ENCODE measurements at places on chromosomes 2 and 18.

GRCh38 chr2:189096769-189097447 lies 82.7 kb downstream of the COL5A2 start:
- H3K4me3 ChIP-seq: no peak overlapping the region
- H3K4me1 ChIP-seq: no peaks in the 10 kb centered on the region
- H3K36me3 ChIP-seq: no peaks in the 10 kb centered on the region
- H3K27ac ChIP-seq: no peak overlapping the region
- H3K27me3 ChIP-seq: no peaks in the 10 kb centered on the region

GRCh38 chr2:27127883-27128667 lies 4.5 kb downstream of the ABHD1 start:
- H3K36me3 ChIP-seq: peaks cover 16% of the 10 kb centered on the region
- no peak overlapping the region for H3K4me3 ChIP-seq
- no peak overlapping the region for H3K27ac ChIP-seq
- peaks cover 12% of the 10 kb centered on the region for H3K4me1 ChIP-seq
- H3K27me3 ChIP-seq: no peaks in the 10 kb centered on the region

DNA sequence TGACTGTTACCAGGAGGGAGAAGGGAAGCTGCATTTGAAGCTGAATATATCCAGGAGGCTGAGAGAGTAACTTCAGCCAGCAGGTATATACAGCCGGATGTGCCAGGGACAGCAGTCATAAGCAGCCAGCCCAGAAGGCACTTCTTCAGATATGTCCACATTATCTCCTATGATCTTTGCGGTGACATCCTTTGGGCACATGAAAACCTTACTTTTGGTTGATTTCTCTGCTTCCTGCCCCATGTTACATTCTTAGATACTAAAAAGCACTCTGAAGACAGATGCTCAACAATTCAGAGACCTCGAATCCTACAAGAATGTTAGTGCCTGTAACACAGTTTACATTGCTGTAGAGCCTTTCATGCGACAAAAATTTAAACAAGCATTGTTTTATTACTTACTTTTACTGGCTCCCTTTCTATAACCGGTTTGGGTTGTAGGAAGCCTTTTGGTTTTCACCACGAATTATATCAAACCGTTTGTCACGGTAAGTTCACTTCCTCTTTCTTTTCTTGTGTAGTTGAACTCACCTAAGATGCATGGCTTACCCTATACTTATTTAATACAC lies 50.3 kb upstream of the TLK1 start:
- DNase-seq: peak; percentile 16
- H3K27me3 ChIP-seq: no peaks in the 10 kb centered on the region
- peaks cover 17% of the 10 kb centered on the region for H3K4me1 ChIP-seq
- H3K36me3 ChIP-seq: no peaks in the 10 kb centered on the region
- peak overlapping the region; percentile 32 for H3K4me3 ChIP-seq

- no peak overlapping the region for H3K27ac ChIP-seq
- peaks cover 16% of the 10 kb centered on the region for H3K4me1 ChIP-seq
- H3K4me3 ChIP-seq: no peak overlapping the region
- DNase-seq: no peak
- H3K36me3 ChIP-seq: no peaks in the 10 kb centered on the region
- no peaks in the 10 kb centered on the region for H3K27me3 ChIP-seq
Measured at GRCh38 chr18:46668694-46669093, 11.7 kb upstream of the LOXHD1 start.

All from activated naive CD8-positive, alpha-beta T cell treated with anti-CD3 and anti-CD28 coated beads, Interleukin-2, amount 50 U/mL, for 24 hours (primary cell).